ENCODE measurements at places on chromosomes 13 and 19.

DNA sequence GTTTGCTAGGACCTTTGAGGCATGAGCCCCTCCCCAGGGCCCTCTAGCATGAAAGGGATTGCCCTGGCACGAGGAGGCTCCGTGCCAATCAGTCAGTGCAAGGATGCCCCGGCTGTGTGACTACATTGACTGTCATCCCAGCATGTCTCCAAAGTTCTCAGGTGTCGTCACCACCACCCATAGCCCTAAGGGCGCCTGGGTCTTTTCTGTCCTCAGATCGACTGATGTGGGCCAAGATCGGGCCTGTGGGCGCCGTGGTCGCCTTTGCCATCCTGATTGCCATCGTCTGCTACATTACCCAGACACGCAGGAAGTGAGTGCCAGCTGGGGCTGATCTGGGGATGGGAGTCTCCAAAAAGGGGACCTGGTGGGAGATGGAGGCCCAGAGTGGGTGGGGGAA, 18.4 kb downstream of the MAG start:
- DNase-seq, result no peak

DNA sequence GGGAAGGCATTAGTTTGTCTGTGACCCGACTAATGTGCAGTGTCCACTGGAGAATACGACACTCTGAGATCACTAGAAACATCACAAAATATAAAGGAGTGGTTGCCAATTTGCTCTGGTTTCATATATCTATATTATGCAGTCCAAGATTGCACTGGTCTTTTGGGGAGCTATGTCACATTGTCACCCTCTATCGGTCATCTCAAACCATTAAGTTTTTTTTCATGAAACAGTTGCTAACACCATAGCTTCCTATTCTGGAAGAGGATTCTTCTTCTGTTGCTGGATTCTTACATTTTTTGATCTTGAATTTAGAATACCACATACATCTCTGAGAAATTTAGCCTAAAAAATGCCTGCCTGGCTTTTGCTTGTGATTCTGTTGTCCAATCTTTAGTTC, 168.6 kb downstream of the LACC1 start:
- DNase-seq, result no peak

- DNase-seq, result no peak
These were observed 96.7 kb downstream of the GJA3 start for GRCh38 chr13:20064128-20064527.

DNA sequence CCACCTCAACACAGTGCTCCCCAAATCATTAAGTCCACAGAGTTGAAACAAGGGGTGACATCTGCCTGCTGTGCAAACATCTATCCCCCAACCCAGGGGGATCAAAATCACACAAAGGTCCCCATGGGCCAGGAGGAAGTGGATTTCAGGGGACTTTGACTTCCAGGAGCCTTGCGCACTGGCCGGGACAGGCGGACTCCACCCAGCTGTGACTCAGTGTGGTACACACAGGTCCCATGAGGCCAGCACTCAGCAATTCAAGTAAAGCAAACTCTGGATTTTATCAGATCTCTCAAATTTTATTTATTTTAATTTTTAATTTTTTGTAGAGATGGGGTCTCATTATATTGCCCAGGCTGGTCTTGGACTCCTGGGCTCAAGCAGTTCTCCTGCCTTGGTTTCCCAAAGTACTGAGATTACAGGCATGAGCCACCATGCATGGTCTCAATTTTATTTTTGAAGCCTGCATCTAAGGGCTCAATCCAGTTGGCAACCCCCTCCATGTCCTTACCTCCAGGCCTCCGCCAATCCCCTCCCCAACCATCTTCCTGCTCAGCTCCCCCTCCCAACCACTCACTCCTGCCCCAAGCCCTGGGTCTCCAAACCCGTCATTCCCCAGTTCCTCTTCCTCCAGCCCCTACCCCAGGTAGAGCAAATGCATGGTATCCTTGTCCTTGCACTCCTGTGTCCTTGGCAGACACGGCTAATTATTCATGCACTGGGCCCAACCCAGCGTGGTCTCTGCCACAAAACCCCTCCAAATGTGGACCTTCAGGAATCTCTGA, 18.2 kb downstream of the ARHGAP33 start:
- DNase-seq, result no peak

DNA sequence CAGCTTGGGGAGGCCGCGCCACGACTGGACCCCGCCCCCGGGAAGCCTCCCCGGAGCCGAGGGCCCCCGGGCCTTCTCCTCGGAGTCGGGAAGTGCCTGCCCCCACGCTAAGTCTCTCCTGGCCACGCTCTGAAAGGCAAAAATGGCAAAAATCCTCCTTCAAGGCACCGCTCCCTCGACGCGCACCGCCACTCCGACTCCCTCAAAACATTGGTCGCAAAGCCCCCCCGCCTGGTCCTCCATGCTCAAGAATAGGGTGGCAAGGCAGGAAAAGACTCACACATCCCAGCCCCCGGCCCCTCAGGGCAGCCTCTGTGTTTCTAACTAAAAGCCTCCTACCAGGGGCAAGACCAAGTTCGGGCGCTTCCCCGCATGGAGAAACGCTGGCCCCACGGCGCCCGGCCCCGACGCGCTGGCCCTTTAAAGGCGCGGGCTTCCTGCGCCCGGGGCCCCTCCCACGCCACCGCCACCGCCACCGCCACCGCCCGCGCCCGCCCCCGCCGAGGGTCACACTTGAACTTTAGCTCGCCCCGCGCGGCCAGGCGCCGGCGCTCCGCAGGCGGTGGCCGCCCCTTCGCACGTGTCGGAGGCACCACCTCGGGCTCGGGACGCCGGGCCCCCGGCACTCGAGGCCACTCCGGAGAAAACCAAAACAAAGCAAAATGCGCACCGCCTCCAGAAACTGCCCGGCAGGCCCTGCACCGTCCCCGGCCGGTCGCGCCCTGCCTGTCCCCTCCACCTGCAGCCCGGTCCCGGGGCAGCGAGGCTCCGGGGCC, 1.9 kb downstream of the FOXO1 start:
- DNase-seq, result peak; percentile 44

- no peak for DNase-seq
These were observed 63.7 kb upstream of the IPO5 start for GRCh38 chr13:97889803-97890202.

GRCh38 chr19:29687244-29687896, 22.1 kb downstream of the PLEKHF1 start:
- no peak for DNase-seq

GRCh38 chr19:29285878-29286277, 72.9 kb upstream of the UQCRFS1 start:
- no peak for DNase-seq

GRCh38 chr13:95679722-95680121, 2.8 kb downstream of the DNAJC3 start:
- DNase-seq, result no peak

DNA sequence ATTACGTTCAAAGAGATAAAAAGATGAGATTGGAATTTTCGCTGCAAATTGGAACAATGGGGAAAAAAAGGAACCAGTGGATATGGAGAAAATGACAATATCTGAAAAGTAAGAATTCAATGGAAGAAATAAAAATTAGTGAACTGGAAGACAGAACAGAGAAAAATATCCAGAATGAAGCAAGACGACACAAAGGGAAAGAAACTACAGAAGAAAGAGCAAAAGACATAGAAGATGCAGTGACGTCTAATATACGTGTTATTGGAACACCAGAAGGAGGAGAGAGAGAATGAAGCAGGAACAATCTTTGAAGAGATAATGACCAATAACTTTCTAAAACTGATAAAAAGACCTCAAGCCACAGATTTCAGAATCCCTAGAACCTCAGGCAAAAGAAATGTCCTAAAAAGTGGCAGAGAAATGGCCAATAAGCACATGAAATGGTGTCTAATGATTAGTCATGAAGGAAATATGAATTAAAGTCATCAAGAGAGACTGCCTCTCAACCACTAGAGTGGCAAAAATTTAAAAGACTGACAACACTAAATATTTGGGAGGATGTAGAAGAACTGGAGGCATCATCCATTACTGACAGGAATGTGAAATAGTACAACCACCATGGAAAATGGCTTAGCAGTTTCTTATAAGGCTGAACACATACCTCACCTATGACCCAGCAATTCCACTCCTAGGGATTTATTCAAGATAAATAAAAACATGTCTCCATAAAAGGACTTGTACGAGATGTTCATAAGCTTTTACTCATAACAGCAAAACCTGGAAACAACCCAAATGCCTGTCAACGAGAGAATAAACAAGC, 56.5 kb downstream of the GADD45B start:
- no peak for DNase-seq

GRCh38 chr13:51999510-51999911, 11.7 kb downstream of the ATP7B start:
- DNase-seq, result no peak

GRCh38 chr19:45876161-45876410, 9.9 kb downstream of the IRF2BP1 start:
- DNase-seq, result no peak

- no peak for DNase-seq
These were observed 87.4 kb upstream of the UFM1 start for GRCh38 chr13:38262211-38262610.

- DNase-seq, result no peak
These were observed 60.3 kb downstream of the RAB20 start for GRCh38 chr13:110501188-110501587.

DNA sequence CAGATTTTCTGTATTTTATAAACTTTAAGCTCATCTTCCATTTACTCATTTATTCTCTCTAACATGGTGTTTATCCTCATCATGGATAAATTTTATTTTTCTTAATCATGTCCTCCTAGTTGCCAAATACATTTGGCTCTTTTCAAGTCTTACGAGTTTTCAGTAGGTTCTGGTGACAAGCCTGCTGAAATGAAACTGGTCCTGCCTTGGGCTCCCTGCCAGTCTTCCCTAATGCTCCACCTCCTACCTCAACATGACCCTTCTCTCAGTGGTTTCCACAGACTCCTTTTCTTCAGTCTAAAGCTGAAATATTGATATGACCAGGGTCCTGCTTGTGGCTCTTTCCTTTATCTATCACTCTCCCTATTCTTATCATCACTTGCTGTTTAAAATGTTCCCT, 81.2 kb downstream of the TRPC4 start:
- no peak for DNase-seq

- DNase-seq, result no peak
These were observed 13.5 kb upstream of the SPATA13 start for GRCh38 chr13:24146961-24147569.

- DNase-seq, result no peak
These were observed at the start of gene MCF2L for GRCh38 chr13:112968910-112969691. Gene MCF2L, plus strand, starts transcription at chr13:112969214. Its CDS starts 166 bp downstream, at chr13:112969380.

DNA sequence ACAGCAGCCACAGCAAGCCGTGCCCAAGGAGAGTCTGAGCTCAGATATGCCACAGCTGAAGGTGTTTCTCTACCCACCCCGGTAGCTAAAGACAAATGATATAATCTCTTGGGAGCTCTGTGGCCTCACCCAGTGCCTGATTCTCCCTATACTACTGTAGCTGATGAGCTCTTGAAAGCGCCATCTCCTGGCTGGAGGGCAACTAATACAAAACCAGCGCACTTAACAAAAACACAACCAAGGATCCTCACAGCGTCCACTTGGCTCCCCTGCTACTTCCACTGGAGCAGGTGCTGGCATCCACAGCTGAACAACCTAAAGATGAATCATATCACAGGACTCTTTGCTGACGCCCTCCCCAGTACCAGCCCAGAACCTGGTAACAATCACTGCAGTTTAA, 1212.0 kb downstream of the PCDH17 start:
- DNase-seq, result no peak

GRCh38 chr13:36905944-36906343, 14.1 kb downstream of the SMAD9 start:
- DNase-seq, result no peak

DNA sequence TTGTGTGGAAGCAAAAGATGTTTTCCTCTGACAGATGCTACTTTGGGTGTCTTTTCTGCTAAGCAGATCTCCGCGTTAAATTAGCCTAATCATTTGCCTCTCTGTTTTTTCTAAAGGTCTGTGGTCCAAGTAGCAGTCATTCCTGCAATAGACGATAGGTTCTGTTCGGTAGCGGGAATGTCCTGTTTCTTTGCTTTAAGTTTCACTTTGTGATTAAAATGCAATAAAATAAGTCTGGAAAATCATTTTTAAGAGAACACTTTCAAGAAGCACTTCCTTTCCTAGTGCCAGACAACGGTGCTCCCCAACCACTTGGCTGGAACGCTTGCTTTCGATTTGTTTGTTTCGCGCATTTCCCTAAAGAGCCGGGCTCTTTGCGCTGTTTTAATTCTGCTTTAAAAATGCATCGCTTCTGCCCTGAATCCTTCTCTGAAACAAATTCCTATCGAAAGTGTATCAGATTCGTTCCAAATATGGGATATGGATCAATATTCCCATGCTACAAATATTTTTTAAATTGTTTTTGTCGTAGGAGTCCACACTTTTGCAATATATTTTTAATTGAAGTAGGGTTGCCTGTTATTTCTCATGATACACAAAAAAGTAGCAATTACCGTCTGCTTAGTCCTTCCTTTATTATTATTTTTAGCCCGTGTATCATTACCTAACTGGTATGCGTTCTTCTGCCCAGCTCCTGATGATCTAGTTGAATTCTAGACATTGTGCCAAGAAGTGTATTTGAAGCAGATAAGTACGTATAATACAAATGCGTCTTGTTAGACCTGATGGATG, 14.2 kb downstream of the ZIC2 start:
- no peak for DNase-seq

DNA sequence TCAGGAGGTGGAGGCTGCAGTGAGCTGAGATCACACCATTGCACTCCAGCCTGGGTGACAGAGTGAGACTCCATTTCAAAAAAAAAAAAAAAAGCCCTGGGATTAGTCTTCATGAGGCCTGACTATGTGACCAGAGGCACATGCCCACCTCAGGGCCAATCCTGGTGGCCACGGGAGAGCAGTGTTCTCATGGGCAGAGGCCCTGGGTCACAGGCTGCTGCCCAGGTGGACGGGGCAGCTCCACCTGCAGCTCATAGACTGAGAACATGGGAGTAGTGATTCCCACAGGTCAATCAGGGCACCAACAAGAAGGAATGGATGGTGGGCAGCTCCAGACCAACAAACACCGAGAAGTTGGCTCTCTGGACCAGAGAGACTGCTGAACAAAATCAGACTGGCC, 26.1 kb upstream of the PEPD start:
- DNase-seq, result no peak

DNA sequence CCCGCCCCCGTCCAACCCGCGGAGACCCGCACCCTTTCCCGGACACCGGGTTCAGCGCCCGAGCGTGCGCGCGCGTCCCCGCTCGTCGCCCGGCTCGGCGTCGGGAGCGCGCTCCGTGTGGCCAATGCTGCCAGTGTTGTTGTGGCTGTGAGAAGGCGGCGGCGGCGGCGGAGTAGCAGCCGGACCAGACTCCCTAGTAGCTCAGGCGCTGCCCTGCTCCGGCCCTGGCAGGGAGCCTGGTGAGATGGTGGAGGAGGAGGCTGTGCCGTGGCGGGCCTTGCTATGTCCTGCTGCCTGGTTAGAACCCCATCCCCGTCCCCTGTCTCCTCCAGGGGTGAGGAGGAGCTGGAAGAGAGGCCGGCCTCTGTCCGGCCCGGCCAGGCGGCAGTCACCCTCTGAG, 553.2 kb downstream of the TUBA3C start:
- DNase-seq, result no peak

All from GM19239 (cell line).